ENCODE measurements at places on chromosomes 16 and 17. TPM values are rescaled to one million over a fixed set of nuclear protein-coding genes. Genes with fewer than 3 reads are reported as not detected.

Gene MTHFSD
- 12.9 TPM for polyA plus RNA-seq

Gene CCL23
- polyA plus RNA-seq: not detected

Gene TBC1D3G
- polyA plus RNA-seq: not detected

Gene MYCBPAP
- 2.1 TPM for polyA plus RNA-seq

Gene GPR142
- polyA plus RNA-seq: not detected

Gene DUSP3
- polyA plus RNA-seq: 32.3 TPM

Gene GALR2
- polyA plus RNA-seq: not detected

Gene HS3ST3B1
- polyA plus RNA-seq: 3.0 TPM
